Type B pancreatic cell (in vitro differentiated cells): ENCODE measurements at places on chromosomes 5 and 9. TPM values are rescaled to one million over a fixed set of nuclear protein-coding genes. Genes with fewer than 3 reads are reported as not detected.

- no peaks in the 10 kb centered on the region for H3K27me3 ChIP-seq
- DNase-seq, result no peak
- peaks cover 26% of the 10 kb centered on the region for H3K36me3 ChIP-seq
Measured at GRCh38 chr5:16755641-16756040, 138.8 kb upstream of the RETREG1 start.

The OR1Q1 gene
- total RNA-seq, result not detected in 2 replicates

- no peak overlapping the region for H3K27ac ChIP-seq
- H3K4me1 ChIP-seq, result peaks cover 46% of the 10 kb centered on the region
Measured at GRCh38 chr5:143129910-143130612, 273.4 kb downstream of the NR3C1 start.

GRCh38 chr9:129054163-129054851 lies 17.9 kb downstream of the MIGA2 start:
- no peak overlapping the region for H3K4me3 ChIP-seq
- H3K4me1 ChIP-seq, result no peaks in the 10 kb centered on the region
- H3K27ac ChIP-seq, result no peak overlapping the region
- no peak for DNase-seq
- H3K27me3 ChIP-seq, result no peaks in the 10 kb centered on the region
- peaks cover 6% of the 10 kb centered on the region for H3K36me3 ChIP-seq

The LCN15 gene
- total RNA-seq, result 0.77 and 0.93 TPM in 2 replicates

- peaks cover 12% of the 10 kb centered on the region for H3K4me1 ChIP-seq
- peaks cover 3% of the 10 kb centered on the region for H3K36me3 ChIP-seq
- no peak overlapping the region for H3K4me3 ChIP-seq
- H3K27me3 ChIP-seq, result no peaks in the 10 kb centered on the region
- H3K27ac ChIP-seq, result no peak overlapping the region
Measured at GRCh38 chr9:109918339-109919163, 138.6 kb downstream of the PALM2AKAP2 start.

DNA sequence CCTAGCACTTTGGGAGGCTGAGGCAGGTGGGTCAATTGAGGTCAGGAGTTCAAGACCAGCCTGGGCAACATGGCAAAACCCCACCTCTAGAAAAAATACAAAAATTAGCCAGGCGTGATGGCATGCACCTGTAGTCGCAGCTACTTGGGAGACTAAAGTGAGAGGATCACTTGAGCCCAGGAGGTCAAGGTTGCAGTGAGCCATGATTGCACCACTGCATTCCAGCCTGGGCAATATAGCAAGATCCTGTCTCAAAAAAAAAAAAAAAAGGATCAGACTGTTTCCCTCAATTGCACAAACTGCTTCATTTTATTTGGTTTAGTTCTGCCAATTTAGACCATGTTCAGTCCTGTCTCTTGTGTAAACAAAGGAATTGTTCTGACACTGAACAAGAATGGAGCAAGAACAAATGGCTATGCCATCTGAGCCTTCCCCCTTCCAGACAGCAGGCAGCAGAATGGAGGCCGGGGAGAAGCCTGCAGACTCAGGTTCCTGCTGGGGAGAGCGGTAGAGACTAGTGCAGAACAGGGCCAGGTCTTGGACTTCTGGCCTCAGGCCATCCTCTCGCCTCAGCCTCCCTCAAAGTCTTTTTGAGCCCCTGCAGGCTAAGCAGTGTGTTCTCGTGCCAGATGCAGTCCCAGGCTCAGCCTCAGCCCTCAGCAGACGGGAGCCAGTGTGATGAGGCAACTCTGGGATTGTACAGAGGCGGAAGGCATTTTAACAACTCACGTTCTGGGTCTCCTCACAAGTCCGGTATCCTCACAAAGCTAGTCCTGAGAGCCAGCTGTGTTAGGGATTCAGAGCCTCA lies 18.2 kb downstream of the HNRNPH1 start:
- H3K4me1 ChIP-seq, result peaks cover 13% of the 10 kb centered on the region
- no peaks in the 10 kb centered on the region for H3K27me3 ChIP-seq
- DNase-seq, result no peak
- H3K36me3 ChIP-seq, result peaks cover 8% of the 10 kb centered on the region
- H3K27ac ChIP-seq, result no peak overlapping the region

DNA sequence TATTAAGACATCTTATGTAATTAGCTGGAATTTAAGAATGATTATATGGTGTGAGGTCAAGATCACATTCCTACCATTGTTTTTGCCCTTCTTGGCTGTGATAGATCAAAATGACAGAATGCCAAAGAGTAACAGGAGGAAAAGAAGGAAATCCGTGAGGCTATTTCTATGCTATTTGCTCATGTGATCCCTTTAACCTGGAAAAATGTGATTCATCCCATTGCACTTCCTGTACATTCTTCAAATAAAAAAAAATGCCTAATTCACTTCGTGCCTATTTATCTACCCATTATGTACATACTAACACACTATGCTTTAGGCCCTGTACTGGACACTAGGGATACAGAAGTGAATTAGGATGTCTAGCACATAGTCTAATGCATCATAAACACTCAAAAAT lies 154.1 kb upstream of the PAPPA start:
- no peak overlapping the region for H3K4me3 ChIP-seq
- H3K27me3 ChIP-seq, result peaks cover 2% of the 10 kb centered on the region
- DNase-seq, result no peak
- H3K36me3 ChIP-seq, result no peaks in the 10 kb centered on the region
- H3K4me1 ChIP-seq, result peaks cover 8% of the 10 kb centered on the region

DNA sequence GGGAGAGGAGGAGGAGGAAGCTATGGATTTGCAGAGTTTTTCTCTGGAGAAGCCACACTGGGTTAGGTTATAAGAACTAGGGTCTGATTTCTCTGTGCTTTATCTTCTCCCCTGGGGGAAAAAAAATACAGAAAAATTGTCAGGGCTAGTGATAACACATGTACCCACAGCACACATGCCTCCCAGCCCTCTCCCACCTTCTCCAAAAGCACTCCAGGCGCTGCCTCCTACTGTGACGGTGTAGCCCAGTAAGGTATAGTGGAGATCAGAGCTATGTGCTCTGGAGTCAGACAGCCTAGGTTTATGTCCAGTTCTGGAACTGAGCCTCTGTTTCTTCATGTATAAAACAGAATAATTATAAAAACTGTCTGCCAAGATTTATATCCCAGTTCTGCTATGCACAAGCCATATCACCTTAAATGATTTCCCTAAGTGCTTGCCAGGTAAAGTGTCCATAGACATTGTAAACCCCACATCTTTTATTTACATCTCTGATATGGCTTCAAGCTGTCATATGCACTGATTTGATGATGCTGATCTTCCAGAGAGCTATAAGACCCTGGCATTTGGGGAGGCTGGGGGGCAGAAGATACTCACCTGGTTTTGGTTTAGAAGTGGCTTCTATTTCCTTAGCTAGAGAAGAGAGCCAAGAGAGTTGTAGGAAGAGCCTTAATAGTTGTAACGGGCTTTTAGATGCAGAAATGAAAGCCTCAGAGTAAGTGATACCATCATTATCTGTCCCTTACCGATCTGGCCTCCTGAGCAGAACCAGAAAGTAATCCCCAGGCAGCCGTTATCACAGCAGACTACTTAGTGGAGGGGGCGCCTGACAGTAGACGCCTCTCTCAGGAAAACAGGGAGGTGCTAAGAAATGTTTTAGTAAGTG lies 7.6 kb downstream of the SLC1A3 start:
- H3K4me3 ChIP-seq, result no peak overlapping the region
- H3K27ac ChIP-seq, result no peak overlapping the region
- DNase-seq, result no peak
- H3K27me3 ChIP-seq, result no peaks in the 10 kb centered on the region

GRCh38 chr5:131533836-131534235 lies 101.2 kb downstream of the RAPGEF6 start:
- H3K27me3 ChIP-seq, result no peaks in the 10 kb centered on the region
- no peak for DNase-seq
- H3K4me3 ChIP-seq, result no peak overlapping the region
- no peaks in the 10 kb centered on the region for H3K36me3 ChIP-seq
- peaks cover 21% of the 10 kb centered on the region for H3K4me1 ChIP-seq
- no peak overlapping the region for H3K27ac ChIP-seq

The SPATA6L gene
- total RNA-seq, result 3.0 and 4.7 TPM in 2 replicates

The PIP5KL1 gene
- 5.8 and 9.4 TPM in 2 replicates for total RNA-seq

DNA sequence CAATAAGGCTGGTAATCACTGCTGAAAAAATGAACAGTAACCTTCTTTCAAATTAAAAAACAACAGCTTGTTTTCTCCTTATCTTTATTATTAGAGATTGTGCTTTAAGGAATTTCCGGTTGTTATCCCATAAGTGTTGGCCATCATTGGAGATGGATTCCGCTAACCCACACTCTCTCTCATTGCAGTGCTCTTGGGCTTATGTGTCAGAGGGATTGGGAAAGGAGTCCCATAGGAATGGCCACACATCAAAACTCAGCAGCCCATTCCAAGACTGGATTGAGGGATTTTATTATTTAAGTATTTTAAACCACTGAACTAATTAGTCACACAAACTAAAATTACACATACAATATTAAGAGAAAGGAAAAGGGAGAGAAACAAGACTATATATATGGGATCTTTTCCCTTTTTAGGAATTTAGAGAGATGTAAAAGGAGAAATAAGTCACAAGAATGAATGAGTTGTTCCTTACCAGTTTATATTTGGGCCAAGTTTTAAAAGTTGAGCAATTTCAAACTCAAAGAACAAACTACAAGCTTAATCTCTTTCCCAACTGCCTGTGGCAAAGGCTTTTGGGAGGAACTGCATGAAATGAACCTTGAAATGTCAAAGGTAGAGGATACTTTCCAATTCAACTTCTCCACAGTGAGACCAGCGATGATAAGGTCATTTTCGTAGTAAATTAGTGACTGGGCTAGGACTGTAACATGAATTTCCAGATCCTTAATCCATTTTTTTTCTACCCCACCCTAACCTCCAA lies 2.4 kb downstream of the SPINK6 start:
- H3K27ac ChIP-seq, result no peak overlapping the region
- DNase-seq, result no peak
- no peaks in the 10 kb centered on the region for H3K36me3 ChIP-seq
